NCI-H187 (cell line): ENCODE measurements at places on chromosomes 3 and 15.

GRCh38 chr3:156635034-156635433 lies 39.4 kb upstream of the TIPARP start:
- DNase-seq, result no peak

GRCh38 chr15:51751697-51752683 lies 593 bp downstream of the TMOD2 start:
- DNase-seq, result no peak

DNA sequence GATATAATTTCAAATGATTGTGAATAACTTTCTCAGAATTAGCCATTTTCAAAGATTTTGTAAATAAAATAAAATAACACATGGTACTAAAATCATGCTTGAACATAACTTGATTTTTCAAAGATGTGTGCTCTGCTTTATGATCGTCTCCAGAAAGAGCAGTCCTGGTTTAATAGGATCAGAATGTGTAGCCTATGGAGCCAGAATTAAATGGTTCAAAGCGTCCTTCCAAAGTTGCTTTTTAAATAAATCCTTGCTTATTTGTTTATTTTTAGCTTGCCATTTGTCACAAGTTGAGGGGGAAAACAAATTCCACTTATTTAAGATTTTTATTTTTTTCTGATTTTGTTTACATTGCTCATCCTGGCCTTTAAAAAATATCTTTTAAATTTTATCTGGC lies 123.7 kb upstream of the SPRED1 start:
- DNase-seq, result no peak

DNA sequence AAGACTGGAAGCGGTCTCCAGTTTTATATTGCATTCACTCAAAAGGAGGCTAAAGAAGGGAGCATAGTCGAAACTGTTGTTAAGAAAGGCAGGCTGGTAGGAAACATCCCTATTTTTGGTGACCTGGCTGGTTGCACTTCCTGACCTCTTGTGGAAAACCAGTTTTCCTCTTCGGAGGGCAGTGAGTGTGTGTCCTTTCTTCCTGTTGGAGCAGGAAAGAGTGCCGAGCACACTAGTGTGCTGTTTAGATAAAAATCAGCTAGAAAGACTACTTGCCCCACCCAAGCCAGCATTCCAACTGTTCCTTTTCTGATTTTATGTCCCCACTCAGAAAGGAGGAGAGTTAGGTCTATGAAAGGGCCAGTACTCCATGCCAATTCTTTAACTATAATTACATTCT lies 65.1 kb upstream of the CCR4 start:
- DNase-seq, result no peak

- DNase-seq, result no peak
Observed at GRCh38 chr3:109023656-109024254, 70.1 kb upstream of the GUCA1C start.

DNA sequence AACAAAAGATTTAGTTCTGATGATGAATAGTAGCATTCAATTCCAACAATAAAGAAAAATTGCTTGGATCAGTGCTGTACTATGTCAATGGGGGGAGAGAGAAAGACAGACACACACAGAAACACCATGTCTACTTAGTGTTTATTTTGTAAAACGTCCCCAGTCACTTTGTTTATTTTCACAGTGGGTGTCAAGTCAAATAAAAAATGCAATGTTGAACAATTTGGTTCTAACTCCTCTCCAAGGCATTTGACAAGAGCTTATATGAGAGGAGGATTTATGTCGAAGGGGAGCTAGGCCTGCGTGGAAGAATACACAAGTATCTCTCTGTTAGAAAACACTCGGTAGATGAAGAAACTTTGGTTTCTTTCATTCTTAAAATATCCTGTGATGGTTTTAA lies 201.7 kb upstream of the SLC2A2 start:
- no peak for DNase-seq

DNA sequence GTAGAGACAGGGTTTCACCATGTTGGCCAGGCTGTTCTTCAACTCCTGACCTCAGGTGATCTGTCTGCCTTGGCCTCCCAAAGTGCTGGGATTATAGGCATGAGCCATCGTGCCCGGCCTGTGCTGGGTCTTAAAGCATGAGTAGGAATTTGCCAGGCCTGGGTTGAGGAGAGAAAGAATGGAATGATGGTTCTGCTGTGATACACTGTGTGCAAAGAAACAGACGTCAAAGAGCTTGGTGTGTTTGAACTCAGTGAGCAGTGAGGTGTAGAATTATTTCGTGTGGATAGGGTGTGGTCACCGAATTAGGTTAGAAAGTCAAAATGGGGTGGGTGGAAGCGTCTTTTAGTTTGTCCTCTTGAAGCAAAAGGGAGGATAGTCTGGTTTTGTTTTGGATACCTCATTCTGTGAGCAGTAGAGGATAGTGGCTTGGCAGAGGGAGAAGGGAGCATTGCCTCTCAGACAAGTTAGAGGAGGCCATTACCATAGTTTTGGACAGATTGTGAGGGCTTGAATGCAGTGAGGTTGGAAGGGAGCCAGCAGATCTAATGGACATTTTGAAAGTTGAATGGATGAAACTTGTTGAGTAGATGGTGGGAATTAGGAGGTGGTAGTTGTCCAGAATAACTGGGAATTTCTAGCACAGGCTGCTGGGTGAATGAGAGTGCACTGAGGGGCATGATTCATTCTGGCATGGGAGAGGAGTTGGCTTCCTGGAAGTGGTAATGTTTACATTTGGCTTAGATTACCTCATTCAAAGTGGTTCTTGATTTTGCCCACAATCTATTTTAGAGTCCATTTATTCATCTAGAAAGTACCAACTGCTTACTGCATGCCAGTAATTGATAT lies 27.2 kb downstream of the AKAP13 start:
- DNase-seq, result no peak

DNA sequence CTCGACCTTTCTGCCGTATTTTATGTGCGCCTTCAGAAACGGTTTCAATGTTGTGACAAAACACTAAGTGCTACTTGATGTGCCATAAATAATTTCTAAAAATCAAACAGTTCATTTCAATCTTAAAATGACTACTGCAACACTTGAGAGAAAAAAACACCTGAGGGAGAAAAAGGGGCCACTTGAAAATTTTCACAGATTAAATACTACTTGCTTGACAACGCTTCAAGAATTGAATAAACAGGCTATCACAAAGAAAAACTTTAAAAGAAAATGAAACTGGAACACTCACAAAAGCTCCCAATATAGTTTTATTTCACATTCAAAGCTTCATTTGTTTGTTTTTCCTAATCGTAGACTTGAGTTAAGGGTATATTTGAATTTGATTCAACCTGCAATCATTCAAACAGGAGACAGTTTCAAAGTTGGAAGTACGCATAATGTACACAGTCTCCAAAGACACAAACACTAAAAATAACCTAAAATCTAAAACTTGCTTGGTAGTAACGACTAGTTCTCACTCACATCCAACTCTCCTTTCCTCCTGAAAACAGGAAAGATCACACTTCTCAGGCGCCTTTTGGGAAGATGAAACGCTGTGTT lies 380.7 kb downstream of the ERC2 start:
- DNase-seq, result no peak

DNA sequence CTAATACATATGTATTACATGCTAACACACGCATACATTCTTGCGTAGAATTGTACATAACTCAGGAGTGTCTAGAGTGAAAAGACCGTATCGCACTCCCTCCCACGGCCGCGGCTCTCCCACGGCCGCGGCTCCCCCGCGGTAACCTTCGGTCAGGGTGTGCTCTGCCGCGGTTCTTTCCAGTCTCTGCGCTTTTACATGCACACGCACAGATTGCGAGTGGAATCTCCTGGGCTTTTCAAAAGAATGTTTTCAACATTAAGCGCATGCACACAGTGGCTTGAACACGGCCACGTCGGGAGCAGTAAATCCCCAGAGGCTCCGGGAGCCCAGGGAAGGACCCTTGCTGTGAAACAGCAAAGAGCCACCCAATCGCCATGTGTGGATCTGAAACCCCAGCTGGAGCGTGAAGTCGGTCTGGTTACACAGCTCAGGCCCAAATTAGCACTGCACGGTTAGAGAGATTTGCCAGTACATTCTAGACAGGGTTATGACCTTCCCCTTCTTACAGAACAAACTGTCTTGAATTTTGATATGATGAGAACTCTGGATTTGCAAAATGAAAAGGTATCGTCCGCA lies 805 bp upstream of the RGMA start:
- DNase-seq, result no peak

GRCh38 chr3:134372396-134373270 lies 1.6 kb downstream of the AMOTL2 start:
- no peak for DNase-seq

DNA sequence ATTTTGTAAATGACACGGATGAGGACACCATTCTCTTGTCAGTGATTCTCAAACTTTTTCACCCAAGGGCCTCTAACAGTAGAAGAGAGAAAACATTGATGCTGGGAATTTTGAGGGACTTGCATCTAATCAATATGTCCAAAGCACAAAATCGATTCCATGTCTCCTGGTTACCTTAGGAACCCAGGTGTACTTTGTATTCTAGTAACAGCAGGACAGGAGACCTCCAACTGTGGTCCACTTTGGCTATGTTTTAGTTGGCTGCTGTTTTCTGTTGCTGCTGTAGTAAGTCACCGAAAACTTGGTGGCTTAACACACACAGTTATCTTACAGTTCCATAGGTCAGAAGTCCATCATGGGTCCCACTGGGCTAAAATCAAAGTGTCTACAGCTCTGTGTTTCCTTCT lies 24.4 kb upstream of the ZBTB38 start:
- no peak for DNase-seq

DNA sequence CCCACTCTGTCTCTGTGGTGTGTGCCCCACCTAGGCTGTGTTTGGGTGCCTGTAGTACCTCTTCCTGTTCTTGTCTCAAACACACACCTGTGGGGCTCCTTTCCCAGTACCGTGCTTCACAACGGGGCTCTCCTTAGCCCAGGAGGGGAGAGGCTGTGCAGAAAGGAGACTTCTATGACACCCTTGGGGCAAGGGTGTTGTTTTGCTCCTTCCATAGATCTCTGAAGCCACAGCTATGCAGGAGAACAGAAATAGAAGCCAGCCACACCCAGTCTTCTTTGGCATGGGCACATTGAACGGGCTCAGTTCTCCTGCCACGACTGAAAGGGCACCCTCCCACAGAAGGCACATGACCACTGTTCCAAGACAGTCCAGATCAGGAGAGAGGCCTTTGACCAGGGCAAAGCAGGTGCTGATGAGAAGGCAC lies 74.3 kb downstream of the LIPC start:
- no peak for DNase-seq

- DNase-seq, result no peak
Observed at GRCh38 chr3:159914426-159914825, 74.2 kb upstream of the IL12A start.

GRCh38 chr3:155730843-155731242 lies 14.0 kb downstream of the PLCH1 start:
- DNase-seq, result no peak

GRCh38 chr15:75342221-75342620 lies 4.6 kb upstream of the NEIL1 start:
- no peak for DNase-seq

- DNase-seq, result no peak
Observed at GRCh38 chr15:101239724-101240136, 12.1 kb downstream of the CHSY1 start.

DNA sequence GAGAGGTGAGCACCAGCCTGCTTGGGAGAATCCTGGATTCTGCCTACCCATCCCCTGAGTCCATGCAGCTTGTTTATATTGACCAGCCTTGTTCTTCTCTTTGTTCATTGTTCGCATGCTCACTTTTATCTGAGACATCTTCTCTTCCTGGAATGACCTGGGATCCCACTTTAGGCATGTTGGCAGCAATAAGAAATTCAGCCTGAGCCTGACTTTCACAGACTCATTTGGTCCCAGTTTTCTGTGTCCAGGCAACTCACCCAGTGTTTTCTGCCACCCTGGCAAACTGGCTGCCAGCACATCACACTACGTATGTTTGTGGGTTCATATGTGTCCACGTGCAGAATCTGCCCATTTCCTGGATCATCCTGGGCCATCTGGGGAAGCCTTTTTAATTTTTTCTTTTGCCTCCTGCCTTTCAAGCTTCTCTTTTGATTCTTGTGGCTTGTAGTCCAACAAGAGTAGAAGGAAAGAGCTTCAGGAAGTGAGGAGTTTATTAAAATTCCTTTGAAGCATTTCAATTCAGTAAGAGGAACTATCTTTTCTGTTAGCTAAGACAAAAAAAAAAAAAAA lies 199.9 kb downstream of the FNDC3B start:
- no peak for DNase-seq

GRCh38 chr3:132787616-132788300 lies 65.5 kb upstream of the NPHP3 start:
- no peak for DNase-seq

- no peak for DNase-seq
Observed at GRCh38 chr3:110685630-110686029, 386.0 kb upstream of the NECTIN3 start.

GRCh38 chr15:40006646-40007045 lies 32.3 kb downstream of the SRP14 start:
- DNase-seq, result no peak

DNA sequence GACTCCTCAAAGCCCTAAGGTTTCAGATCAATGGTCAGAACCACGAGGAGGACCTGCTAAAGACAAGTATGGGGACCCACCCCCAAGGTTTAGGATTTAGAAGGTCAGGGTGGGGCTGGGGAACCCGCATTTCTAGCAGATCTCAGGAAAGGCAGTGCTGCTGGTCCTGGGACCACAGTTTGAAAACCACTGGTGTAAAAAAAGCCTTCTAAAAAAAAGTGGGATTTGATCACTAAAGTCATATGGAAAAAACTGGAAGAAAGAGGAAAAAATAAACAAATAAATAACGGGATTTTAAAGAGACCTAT lies 832 bp downstream of the SLC41A3 start:
- DNase-seq, result no peak

GRCh38 chr3:40557575-40558161 lies 32.9 kb downstream of the ZNF621 start:
- DNase-seq, result no peak

GRCh38 chr3:97901313-97902248 lies 70.7 kb downstream of the RIOX2 start:
- DNase-seq, result no peak

DNA sequence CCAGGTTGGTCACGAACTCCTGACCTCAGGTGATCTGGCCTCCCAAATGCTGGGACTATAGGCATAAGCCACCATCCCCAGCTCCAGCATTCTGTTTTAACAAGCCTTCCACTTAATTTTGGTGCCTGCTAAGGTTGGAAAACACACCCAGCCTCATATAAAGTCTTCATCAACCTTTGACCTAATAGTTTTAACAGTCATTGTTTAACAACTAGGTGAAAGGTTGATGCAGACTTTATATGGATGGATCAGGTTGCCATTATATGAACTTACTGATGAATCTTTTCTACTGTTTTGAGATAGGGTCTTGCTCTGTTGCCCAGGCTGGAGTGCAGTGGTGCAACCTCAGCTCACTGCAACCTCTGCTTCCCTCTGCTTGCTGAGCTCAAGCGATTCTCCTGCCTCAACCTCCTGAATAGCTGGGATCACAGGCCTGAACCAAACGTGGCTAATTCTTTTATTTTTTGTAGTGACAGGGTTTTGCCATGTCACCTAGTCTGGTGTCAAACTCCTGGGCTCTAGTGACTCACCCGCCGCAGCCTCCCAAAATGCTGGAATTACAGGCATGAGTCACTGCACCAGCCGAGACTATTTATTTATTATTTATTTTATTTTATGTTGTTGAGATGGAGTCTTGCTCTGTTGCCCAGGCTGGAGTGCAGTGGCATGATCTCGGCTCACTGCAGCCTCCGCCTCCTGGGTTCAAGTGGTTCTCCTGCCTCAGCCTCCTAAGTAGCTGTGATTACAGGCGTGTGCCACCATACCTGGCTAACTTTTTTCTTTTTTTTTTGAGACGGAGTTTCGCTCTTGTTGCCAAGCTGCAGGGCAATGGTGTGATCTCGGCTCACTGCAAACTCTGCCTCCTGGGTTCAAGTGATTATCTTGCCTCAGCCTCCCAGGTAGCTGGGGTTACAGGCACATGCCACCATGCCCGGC lies 3.1 kb upstream of the RPAP1 start:
- DNase-seq, result no peak

GRCh38 chr3:32219537-32219936 lies 18.9 kb upstream of the CMTM8 start:
- DNase-seq, result no peak
